Cardiac fibroblast (primary cell): ENCODE measurements at places on chromosomes 12 and 14.
A peak's percentile ranks its signal among the peaks of the same experiment; 100 is the strongest.

- DNase-seq = no peak
These were observed 343.5 kb upstream of the RGS6 start for GRCh38 chr14:71588576-71589215.

- no peak for DNase-seq
These were observed 119.3 kb downstream of the SLC35F4 start for GRCh38 chr14:57746563-57746962.

DNA sequence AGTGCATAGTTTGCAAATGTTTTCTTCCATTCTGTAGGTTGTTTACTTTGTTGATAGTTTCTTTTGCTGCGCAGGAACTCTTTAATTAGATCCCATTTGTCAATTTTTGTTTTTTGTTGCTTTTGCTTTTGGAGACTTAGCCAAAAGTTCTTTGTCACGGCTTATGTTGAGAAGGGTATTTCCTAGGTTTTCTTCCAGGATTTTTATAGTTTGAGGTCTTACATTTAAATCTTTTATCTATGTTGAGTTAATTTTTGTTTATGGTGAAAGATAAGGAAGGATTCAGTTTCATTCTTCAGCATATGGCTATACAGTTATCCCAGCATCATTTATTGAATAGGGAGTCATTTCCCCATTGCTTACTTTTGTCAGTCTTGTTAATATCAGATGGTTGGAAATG is 51.9 kb downstream of the SYNE2 start:
- no peak for DNase-seq

DNA sequence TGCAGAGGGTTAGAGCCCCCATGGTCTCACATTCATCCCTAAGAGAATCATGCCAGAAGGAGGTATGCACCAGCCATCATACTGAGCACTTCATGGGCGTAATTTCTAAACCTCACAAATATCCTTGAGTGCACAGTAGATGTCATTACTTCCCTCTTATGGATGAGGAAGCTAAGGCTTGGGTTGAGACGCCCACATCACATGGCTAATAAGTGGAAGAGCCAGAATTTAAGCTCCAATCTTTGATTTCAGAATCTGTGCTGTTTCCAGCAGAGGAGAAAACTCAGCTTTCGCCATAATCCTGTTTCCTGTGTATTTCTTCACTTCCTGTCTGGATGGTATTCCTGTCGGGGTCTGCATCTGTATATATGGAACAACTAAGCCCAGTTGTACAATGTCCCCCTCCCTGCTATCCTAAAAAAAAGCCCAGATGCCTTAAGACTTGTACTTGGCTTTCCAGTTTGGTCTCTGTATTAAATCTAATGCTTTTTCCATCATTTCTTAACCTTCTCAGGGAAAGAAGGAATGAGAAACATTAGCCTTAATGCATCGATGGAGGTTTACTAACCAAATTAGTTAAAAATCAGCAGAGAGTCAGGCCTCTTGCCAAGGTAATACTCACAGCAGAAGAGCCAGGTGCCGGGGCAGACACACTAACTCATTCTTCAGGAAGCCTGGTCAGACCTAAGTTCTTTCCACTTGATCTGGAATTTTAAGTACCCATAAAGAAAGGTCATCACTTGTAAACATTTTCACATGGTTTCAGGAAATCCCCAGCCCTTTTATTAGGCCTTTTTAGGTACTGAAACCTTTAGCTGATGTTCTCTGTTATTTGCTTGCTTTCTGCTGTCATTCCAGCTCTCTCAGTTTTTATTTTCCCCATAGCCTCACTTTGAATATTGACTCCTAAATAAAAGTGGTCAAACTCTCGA is 5.3 kb downstream of the ISCU start:
- peak; percentile 14 for DNase-seq

GRCh38 chr12:64528616-64529015 is 76.7 kb downstream of the TBK1 start:
- DNase-seq = no peak

- DNase-seq = no peak
These were observed 700.7 kb downstream of the LRFN5 start for GRCh38 chr14:42307239-42307825.

- no peak for DNase-seq
These were observed 343.4 kb upstream of the KITLG start for GRCh38 chr12:88923631-88924030.

GRCh38 chr14:67806246-67806645 is 10.1 kb downstream of the ZFYVE26 start:
- no peak for DNase-seq

DNA sequence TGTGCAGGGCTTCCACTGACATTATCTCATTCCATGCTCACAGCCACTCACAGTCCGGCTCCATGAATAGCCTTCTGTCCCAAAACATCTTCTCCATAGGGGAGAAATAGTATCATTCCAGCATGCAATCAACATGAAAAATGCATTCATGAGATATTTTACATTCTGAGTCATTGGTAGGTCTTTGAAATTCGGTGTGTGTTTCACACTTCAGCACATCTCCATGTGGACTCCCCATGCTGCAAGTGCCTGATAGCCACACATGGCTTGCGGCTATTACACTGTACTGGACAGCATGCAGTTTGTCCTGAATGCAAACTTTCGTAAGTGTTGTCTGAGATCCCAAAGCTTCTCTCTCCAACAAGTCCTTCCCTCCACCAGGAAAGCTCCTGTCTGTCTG is 449.3 kb downstream of the MED13L start:
- DNase-seq = no peak

- no peak for DNase-seq
These were observed 69.8 kb downstream of the MAP1LC3B2 start for GRCh38 chr12:116628989-116629388.

GRCh38 chr14:47846008-47846407 is 170.6 kb upstream of the MDGA2 start:
- DNase-seq = no peak

DNA sequence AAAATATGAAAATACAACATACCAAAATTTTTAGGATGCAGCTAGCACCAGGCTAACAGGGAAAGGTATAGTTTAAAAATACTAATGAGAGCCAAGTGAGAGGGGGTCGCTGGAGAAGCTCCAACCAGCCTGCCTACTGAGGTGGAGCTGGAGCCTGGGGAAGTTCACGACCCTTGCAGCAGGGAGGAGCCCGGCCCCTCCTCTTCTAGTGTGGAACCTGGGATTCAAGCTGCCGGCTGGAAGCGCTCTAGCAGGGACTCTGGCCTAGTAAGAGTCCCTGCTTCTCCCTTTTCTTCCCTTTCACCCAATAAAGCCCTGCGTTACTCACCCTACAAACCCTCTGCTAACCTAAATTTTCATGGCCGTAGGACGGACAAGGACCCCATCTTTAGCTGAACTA is 5.0 kb upstream of the KCNK13 start:
- no peak for DNase-seq

DNA sequence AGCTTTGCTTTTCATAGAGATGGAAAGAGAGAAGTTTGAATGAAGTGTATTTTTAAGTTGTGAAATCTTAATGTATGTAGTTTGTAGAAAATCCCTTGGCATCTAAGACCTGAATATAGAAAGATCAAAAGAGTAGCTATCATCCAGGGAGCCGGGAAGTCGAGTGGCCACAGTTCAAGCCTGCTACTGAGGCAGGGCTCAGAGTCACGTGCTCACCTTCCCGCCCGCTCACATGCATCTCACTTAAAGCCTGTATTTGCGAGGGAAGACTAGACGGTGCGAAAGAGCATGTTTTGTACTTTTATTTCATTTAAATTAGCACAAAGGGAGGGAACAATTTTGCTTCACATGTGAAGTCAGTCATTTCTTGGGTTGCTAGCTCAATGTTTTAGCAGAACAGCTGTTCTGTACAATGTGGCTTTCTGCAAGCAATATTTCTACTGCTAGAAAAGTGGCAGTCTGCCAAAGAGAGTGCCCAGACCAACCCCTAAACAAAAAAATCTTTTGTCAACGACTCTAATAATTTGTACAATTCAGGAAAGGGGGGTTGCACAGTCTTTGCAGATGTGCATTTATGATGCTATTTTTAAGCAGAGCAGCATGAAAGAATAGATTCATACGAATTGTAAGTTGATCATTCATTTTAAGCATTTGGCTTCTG is 290.7 kb downstream of the NPAS3 start:
- DNase-seq = no peak

GRCh38 chr12:61538951-61539350 is 721.3 kb upstream of the USP15 start:
- DNase-seq = no peak

DNA sequence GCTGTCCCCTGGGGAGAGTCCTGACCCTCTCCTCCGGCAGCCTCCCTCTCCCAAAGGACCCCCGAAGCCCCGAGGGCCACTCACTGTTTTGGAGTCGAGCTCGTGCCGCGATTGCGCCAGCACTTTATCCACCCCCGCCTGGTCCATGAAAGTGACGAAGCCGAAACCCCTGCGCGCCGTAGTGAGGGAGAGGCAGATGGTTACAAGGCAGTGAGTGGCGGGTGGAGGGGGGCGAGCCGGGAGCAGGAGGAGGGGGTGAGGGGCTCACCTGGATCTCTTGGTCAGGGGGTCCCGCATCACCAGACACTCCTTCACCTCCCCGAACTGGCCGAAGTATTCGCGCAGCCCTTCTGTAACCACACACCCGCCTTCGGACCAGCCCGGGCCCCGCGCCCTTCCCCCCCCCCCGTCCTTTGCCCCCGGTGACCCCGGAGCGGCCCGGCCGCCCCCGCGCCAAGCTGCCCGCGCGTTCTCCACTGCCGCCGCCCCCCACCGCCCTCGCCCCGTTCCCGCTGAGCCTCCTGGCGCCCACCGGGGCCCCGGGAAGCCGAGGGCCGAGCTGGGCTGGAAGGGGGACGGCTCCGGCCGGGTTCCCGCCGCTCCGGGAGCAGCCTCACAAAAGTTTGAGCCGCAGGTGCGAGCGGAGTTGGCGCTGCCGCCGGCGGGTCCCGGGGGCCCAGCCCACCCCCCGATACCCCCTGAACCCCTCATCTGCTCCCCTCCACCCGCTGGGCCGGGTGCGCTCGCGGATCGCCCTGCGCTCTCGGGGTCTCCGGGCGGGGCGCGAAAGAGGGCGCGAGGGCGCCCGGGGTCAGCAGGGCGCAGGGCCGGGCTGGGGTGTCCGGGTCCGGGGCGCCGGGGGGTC is 808 bp downstream of the MSI1 start:
- no peak for DNase-seq

GRCh38 chr12:67927324-67927723 is 61.9 kb upstream of the IFNG-AS1 start:
- no peak for DNase-seq

- DNase-seq = peak; percentile 33
These were observed 581 bp downstream of the PAPOLA start for GRCh38 chr14:96502621-96503305.

GRCh38 chr12:56954057-56954957 is 3.1 kb downstream of the RDH16 start:
- no peak for DNase-seq

DNA sequence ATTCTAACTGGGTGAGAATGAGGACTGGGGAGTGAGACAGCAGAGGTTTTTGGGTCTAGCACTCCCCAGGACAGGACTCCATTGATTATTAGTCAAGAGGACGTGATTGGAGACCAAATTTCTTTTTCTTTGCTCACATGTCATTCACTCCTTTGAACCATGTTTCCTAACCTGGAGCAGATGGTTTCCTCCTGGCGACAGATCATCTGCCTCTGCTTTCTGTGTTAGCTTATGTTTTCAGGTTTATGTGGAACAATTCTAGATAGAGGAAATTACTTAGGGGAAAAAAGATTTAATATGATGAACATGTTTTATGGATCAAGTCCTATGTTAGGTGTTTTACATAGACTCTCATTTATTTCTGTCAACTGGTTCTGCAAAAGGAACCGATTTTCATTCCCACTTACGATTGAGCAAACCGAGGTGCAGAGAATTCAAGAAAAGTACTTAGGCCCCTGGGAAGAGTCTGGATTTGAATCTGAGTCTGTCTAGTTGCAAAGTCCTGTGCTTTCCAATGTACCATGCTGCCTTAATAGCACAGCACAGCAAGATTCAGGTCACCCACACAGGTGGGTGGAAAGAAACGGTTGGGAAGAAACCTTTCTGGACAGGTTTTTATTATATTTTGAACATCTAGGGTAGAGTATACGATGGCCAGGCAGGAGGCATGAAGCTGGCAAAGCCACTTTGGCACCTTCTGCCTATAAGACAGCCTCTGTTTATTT is 30.8 kb downstream of the SMOC1 start:
- no peak for DNase-seq

- DNase-seq = no peak
These were observed 25.9 kb downstream of the CEP83 start for GRCh38 chr12:94433744-94434143.

DNA sequence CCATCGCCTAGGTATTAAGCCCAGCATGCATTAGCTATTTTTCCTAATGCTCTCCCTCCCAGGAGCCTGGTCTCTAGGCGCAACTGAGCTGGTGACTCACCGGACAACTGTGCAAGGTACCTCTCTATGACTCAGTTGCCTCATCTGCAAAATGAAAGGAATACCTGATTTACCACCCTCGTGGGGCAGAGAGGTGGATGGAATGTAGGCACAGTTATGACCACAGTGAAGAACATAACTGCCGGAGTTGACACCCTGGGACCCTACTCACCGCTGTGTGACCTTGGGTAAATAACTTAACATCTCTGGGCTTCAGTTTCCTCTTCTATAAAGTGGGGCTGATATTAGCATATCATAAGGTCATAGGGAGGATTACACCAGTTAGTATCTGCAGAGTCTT is 22.6 kb downstream of the BCL11B start:
- DNase-seq = no peak

DNA sequence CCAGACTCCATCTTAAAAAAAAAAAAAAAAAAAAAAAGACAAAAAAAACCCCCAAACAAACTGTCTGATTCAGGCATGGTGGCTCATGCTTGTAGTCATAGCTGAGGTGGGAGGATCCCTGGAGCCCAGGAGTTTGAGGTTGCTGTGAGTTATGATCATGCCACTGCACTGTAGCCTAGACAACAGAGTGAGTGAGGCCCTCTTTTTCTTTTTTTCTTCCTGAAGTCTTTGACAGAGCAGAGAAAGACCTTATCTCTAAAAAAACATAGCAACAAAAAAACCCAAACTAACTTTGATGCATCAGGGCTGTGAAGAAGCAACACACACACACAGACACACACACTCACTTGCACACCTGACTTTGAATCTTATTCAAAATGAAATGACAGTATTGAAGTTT is 7.7 kb upstream of the AMN1 start:
- DNase-seq = peak; percentile 96

DNA sequence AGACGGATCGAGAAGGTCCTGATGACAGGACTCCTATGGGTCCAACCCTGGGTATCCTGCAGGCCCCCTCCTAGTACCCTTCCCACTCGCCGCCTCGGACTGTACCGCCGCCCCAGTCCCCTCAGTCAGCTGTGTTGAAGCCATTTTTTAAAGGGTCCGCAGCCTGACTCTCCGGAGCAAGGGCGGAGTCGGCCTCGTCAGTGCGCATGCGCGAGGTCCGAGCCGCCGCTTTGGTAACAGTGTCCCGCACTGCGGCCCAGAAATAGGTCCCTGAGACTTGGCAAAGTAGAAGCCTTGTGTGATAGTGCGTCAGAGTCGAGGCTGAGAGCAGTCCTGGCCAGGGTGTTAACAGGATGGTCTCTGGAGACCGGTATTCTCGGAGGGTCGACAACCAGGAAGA is 769.0 kb upstream of the ALG10B start:
- no peak for DNase-seq
